ENCODE measurements at places on chromosomes 13 and 19. TPM values are rescaled to one million over a fixed set of nuclear protein-coding genes. Genes with fewer than 3 reads are reported as not detected.

GRCh38 chr13:31749929-31750328, 10.6 kb downstream of the RXFP2 start:
- no peak for DNase-seq

- DNase-seq: peak; percentile 31
These were observed 91.8 kb upstream of the TSC22D1 start for GRCh38 chr13:44667943-44668342.

The STOML3 gene
- polyA plus RNA-seq: not detected

GRCh38 chr13:32731576-32731975, 145.3 kb downstream of the PDS5B start:
- DNase-seq: no peak

Measured in right renal pelvis (tissue), 4 donors.